ENCODE measurements at places on chromosomes 5 and 9. TPM values are rescaled to one million over a fixed set of nuclear protein-coding genes. Genes with fewer than 3 reads are reported as not detected.

- H3K4me1 ChIP-seq, result no peaks in the 10 kb centered on the region
- no peak overlapping the region for H3K27ac ChIP-seq
- no peaks in the 10 kb centered on the region for H3K36me3 ChIP-seq
- no peak overlapping the region for H3K4me3 ChIP-seq
- H3K27me3 ChIP-seq, result no peaks in the 10 kb centered on the region
Observed at GRCh38 chr5:16486711-16487111, 21.1 kb upstream of the ZNF622 start.

GRCh38 chr9:135815830-135816650 lies 91.3 kb downstream of the CAMSAP1 start:
- no peaks in the 10 kb centered on the region for H3K27me3 ChIP-seq
- peaks cover 9% of the 10 kb centered on the region for H3K36me3 ChIP-seq
- no peak overlapping the region for H3K4me3 ChIP-seq
- no peak overlapping the region for H3K27ac ChIP-seq
- no peak for DNase-seq

GRCh38 chr5:148750614-148751013 lies 75.8 kb upstream of the ADRB2 start:
- no peaks in the 10 kb centered on the region for H3K27me3 ChIP-seq
- H3K4me1 ChIP-seq, result no peaks in the 10 kb centered on the region
- no peak for DNase-seq
- no peaks in the 10 kb centered on the region for H3K36me3 ChIP-seq
- no peak overlapping the region for H3K4me3 ChIP-seq

- no peak overlapping the region for H3K4me3 ChIP-seq
- H3K36me3 ChIP-seq, result no peaks in the 10 kb centered on the region
- no peak overlapping the region for H3K27ac ChIP-seq
- DNase-seq, result no peak
- H3K4me1 ChIP-seq, result no peaks in the 10 kb centered on the region
Observed at GRCh38 chr9:108617676-108618075, 238.1 kb downstream of the ACTL7B start.

The PCA3 gene
- 0.81 TPM for total RNA-seq

DNA sequence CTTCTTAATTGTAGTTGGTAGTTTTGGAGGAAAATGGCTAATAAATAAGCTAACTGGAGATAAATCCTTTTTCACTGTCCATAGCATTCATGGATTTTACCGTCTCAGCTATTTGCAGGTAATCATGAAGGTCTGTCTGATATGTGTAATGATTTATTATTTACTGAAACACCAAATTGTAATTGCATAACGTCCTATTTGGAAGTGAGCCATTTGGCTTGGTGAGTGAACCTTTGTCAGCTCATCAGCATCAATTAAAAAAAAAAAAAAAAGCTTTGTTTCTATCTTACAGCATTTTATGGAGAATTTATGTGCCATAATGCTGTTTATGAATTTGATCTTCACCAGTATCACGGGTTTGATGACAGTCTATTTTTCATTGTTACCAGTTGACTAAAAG lies 20.2 kb downstream of the RECK start:
- no peaks in the 10 kb centered on the region for H3K27me3 ChIP-seq
- no peaks in the 10 kb centered on the region for H3K36me3 ChIP-seq
- DNase-seq, result no peak
- H3K27ac ChIP-seq, result no peak overlapping the region
- no peaks in the 10 kb centered on the region for H3K4me1 ChIP-seq

DNA sequence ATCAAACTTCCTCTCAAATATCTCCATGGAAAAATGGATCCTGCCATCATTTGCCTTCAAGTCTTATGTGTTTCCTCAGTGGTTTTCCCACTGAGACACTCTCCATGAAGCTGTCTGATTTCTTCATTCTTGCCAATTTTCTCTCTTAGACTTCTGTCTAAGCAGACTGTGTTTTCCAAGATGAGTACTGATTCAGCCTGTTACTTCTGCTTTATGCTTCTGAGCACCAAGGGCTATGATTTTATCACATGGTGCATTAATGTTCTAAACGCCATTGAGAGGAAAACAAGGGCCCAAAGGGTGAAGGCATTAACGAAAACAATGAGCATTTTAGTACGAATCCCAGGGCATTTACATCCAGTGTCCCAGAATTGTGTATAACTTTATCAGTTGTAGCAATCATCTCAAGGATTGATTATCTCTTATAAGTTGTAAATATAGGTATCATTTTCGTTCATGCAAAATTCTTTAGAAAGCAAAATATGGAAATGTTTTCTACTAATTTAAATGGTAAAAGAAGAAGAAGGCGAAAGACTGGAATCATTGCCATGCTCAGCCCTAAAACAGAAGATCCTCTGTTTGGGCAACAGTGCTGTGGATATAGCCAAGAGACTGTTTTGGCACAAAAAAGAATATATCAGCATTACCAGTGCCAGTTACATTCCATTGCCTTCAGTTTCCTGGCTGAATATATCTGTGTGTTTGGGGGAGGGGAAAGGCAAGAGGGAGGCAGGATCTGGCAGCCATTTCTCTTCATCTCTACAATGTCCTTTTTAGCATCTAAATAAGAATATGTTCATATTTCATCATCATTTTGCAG lies 537.6 kb downstream of the ANXA1 start:
- no peak overlapping the region for H3K27ac ChIP-seq
- DNase-seq, result no peak
- no peaks in the 10 kb centered on the region for H3K36me3 ChIP-seq

GRCh38 chr9:99050292-99050911 lies 54.5 kb upstream of the TGFBR1 start:
- no peaks in the 10 kb centered on the region for H3K27me3 ChIP-seq
- H3K4me3 ChIP-seq, result no peak overlapping the region
- peaks cover 2% of the 10 kb centered on the region for H3K36me3 ChIP-seq
- H3K4me1 ChIP-seq, result no peaks in the 10 kb centered on the region
- DNase-seq, result no peak
- no peak overlapping the region for H3K27ac ChIP-seq

GRCh38 chr9:89519366-89519805 lies 21.5 kb upstream of the SEMA4D start:
- no peaks in the 10 kb centered on the region for H3K36me3 ChIP-seq
- H3K4me3 ChIP-seq, result no peak overlapping the region

The SEMA6A gene
- 19.8 TPM for total RNA-seq

GRCh38 chr5:140225396-140225795 lies 50.4 kb downstream of the CYSTM1 start:
- DNase-seq, result no peak
- no peak overlapping the region for H3K4me3 ChIP-seq
- H3K36me3 ChIP-seq, result no peaks in the 10 kb centered on the region
- no peaks in the 10 kb centered on the region for H3K4me1 ChIP-seq
- no peaks in the 10 kb centered on the region for H3K27me3 ChIP-seq

The ZBED3 gene
- total RNA-seq, result 11.3 TPM

DNA sequence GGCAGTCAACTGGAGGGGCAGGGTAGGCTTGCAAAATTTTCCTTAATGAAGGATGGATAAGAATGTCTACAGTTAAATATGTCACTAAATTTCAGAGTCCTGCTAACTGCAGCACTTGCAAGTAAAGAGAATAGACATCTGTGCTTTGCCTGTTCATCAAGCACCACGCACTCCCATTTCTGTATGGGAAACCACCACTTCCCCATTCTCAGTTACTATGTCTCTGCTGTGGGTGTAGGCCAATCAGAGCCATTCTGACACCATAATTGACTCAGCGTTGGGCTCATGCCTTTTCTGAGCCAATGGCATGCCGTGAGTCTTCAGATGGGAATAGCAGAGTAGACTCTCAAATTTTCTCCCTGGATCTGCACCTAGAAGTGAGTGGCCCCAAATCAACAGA lies 247.5 kb downstream of the GABRB2 start:
- no peak for DNase-seq
- no peaks in the 10 kb centered on the region for H3K36me3 ChIP-seq
- H3K4me3 ChIP-seq, result no peak overlapping the region
- H3K27me3 ChIP-seq, result no peaks in the 10 kb centered on the region
- no peaks in the 10 kb centered on the region for H3K4me1 ChIP-seq

GRCh38 chr5:173192561-173192960 lies 42.4 kb downstream of the NKX2-5 start:
- no peak for DNase-seq
- H3K27ac ChIP-seq, result no peak overlapping the region
- no peak overlapping the region for H3K4me3 ChIP-seq
- no peaks in the 10 kb centered on the region for H3K36me3 ChIP-seq
- H3K4me1 ChIP-seq, result no peaks in the 10 kb centered on the region

DNA sequence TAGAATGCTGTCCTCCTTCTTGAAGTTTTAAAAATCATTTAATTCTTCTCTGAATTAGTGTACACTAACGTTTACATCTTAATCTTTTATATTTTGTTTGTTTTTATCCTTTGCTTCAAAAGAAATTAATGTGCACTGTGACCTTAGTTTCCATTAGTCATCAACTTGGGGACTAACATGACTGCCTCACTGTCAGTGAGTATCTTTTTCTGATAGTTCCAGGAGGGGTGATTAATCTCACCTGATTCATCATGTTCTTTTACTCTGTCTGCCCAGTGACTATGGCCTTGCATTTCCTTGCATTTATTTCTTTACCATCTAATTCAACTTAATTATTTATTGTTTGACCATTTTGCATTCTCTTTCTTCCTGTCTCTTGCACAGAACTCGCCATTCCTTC lies 33.4 kb upstream of the NR3C1 start:
- no peak overlapping the region for H3K4me3 ChIP-seq
- H3K27me3 ChIP-seq, result no peaks in the 10 kb centered on the region
- no peak overlapping the region for H3K27ac ChIP-seq
- no peaks in the 10 kb centered on the region for H3K36me3 ChIP-seq
- DNase-seq, result no peak

DNA sequence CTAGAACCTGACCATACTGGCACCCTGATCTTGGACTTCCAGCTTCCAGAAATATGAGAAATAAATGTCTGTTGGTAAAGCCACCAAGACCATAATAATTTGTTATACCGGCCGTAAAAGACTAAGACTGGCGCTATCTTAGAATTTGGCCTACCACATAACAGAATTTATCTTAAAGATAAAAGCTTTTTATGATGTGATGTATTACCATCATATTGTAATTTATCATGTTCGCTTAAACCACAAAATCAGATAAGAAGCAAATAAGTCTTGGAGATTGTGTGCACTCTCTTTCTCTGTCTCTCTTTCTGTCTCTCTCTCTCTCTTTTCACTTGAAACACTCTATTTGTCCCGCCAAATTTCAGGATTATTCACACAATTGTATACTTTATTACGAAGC lies 35.6 kb downstream of the FST start:
- no peak overlapping the region for H3K27ac ChIP-seq
- H3K4me3 ChIP-seq, result no peak overlapping the region
- H3K4me1 ChIP-seq, result no peaks in the 10 kb centered on the region
- H3K36me3 ChIP-seq, result no peaks in the 10 kb centered on the region
- H3K27me3 ChIP-seq, result no peaks in the 10 kb centered on the region

- no peaks in the 10 kb centered on the region for H3K36me3 ChIP-seq
- H3K4me3 ChIP-seq, result no peak overlapping the region
- no peaks in the 10 kb centered on the region for H3K27me3 ChIP-seq
- H3K27ac ChIP-seq, result no peak overlapping the region
Observed at GRCh38 chr9:85746309-85746708, 4.6 kb upstream of the AGTPBP1 start.

The STX17 gene
- 34.1 TPM for total RNA-seq

DNA sequence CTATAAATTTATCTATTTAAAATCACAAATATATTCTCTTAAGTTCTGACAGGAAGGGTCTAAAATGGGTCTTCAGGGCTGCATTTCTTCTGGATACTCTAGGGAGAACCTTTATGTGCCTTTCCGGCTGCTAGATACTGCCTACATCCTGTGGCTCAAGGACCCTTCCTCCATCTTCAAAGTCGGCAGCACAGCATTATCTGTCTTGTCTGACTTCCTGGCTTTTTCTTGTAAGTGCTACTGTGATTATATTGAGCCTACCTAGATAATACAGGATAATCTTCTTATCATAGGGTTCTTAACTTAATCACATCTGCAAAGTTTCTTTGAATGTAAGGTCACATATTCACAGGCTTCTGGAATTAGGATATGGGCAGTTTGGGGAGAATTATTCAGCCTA lies 943.8 kb upstream of the TYRP1 start:
- no peaks in the 10 kb centered on the region for H3K36me3 ChIP-seq
- H3K27me3 ChIP-seq, result no peaks in the 10 kb centered on the region
- no peak overlapping the region for H3K4me3 ChIP-seq
- DNase-seq, result no peak

- no peak for DNase-seq
- H3K36me3 ChIP-seq, result peaks cover 11% of the 10 kb centered on the region
- H3K27ac ChIP-seq, result no peak overlapping the region
- no peak overlapping the region for H3K4me3 ChIP-seq
- no peaks in the 10 kb centered on the region for H3K4me1 ChIP-seq
- no peaks in the 10 kb centered on the region for H3K27me3 ChIP-seq
Observed at GRCh38 chr5:150397146-150397781, 15.4 kb downstream of the CD74 start.

- H3K27me3 ChIP-seq, result no peaks in the 10 kb centered on the region
- DNase-seq, result no peak
- no peak overlapping the region for H3K4me3 ChIP-seq
Observed at GRCh38 chr9:98359569-98359968, 104.1 kb upstream of the TBC1D2 start.

The F2RL1 gene
- total RNA-seq, result 0.88 TPM

The SEC61B gene
- total RNA-seq, result 111 TPM

DNA sequence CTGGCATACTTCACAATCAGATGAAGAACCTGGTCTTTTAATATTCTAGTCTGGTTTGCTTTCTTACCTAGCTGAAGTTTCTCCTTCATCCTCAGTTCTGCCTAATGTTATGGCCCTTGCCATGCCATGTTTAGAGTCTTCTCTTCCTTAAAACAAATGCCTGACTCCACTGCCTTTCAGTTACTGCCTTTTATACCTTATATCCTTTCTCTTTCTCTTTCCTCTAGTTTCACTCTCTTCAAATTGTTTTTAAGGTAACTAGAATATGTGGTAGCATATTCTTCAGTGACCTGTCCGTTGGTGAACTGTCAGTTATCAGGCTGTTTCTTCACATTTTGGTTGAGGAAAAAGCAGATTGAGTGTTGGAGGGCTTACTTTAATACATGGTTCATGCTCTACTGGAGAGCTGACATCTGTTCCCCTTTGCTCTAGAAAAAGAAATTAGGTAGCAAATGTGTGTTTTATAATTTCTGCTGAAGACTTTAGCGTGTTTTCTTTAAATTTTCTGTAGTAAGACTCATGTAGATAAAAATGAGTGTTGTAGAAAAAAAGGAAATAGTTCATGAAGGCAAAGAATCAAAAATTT lies 103.8 kb downstream of the DMXL1 start:
- no peak for DNase-seq
- no peak overlapping the region for H3K4me3 ChIP-seq
- H3K27me3 ChIP-seq, result no peaks in the 10 kb centered on the region
- H3K36me3 ChIP-seq, result peaks cover 3% of the 10 kb centered on the region
- no peaks in the 10 kb centered on the region for H3K4me1 ChIP-seq
